SIG-M5 (cell line): ENCODE measurements at places on chromosomes 11 and 22.

- no peak for DNase-seq
Observed at GRCh38 chr11:34213366-34213765, 107.9 kb downstream of the NAT10 start.

DNA sequence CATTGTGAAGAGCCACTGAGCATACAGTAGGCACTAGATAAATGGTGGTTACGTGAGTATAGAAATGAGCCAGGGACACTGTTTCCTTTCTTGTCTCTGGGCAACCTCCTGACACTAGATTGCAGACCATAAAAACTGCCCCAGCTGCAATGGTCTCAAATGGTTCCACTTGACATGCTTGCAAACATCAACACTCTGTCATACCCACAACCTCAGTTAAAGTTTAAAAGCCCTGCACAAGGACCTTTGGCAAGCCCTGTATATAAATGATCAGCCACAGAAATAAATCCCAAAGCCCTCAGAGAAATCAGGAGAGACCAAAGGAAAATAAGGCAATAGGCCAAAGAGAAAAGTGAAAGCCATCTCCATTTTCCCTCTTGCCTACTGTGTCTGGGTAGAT, 20.7 kb downstream of the PLEKHA7 start:
- no peak for DNase-seq

GRCh38 chr22:26708256-26709009, 51.0 kb downstream of the MIAT start:
- DNase-seq: no peak

DNA sequence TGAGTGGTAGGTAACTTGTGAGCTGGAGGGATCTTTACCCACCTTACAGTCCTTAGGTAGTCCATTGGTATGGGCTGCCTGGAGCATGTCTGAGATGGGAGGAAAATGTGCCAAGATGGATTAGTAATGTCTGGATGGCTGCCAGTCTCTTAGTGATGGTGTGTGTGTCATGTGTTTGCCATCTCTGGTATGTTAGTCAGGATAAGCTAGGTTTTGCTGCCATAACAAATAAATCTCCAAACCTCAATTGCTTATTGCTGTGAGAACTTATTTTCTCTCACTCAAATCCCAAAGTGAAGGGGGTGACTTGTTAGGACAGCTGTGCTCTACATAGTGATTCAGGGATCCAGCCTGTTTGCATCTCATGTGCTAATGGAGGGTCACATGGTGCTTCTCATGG, 40.9 kb upstream of the MYEOV start:
- DNase-seq: no peak

DNA sequence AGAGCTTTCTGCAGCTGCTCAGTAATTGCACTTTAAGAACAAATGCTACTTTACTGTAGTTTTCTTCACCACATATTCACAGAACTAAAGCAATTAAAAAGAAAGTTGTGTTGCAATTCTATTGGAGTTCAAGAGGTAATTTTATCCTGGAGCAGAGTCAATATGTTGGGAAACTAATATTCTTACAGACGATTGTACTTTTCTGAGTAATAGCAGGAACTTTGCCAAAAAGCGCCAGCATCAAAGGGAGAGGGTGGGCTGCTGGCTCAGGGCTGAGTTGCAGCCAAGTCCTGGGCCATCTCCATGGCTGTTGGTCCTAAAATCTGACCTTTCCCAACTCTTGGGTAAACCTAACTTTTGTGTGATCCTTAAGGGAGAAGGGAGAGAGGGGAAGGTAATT, 73.6 kb upstream of the MYO18B start:
- DNase-seq: no peak

- DNase-seq: no peak
Observed at GRCh38 chr11:2947744-2948143, 18.5 kb upstream of the PHLDA2 start.

- no peak for DNase-seq
Observed at GRCh38 chr11:95149651-95150364, 60.2 kb downstream of the ENDOD1 start.

- no peak for DNase-seq
Observed at GRCh38 chr11:29432719-29433325, 584.0 kb downstream of the KCNA4 start.

GRCh38 chr11:96264364-96264763, 78.6 kb downstream of the MAML2 start:
- no peak for DNase-seq

DNA sequence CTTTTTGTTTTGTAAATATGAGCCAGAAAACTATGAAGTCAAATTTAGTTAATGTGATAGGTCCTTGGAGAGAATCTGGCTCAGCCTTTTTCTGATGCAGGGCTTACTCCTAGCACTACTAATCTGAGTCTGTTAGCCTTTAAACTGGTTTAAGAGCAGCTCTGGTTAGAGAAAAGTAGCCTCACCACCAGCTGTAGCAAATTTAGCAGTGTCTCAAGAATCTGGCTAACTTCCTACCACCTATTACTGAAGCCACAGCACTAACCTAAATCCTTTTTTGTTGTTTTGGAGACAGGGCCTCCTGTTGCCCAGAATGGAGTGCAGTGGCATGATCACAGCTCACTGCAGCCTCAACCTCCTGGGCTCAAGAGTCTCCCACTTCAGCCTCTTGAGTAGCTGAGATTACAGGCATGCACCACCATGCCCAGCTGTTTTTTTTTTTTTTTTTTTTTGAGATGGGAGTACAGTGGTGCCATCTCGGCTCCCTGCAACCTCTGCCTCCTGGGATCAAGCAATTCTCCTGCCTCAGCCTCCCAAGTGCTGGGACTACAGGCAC, 13.9 kb downstream of the RBM4B start:
- no peak for DNase-seq

DNA sequence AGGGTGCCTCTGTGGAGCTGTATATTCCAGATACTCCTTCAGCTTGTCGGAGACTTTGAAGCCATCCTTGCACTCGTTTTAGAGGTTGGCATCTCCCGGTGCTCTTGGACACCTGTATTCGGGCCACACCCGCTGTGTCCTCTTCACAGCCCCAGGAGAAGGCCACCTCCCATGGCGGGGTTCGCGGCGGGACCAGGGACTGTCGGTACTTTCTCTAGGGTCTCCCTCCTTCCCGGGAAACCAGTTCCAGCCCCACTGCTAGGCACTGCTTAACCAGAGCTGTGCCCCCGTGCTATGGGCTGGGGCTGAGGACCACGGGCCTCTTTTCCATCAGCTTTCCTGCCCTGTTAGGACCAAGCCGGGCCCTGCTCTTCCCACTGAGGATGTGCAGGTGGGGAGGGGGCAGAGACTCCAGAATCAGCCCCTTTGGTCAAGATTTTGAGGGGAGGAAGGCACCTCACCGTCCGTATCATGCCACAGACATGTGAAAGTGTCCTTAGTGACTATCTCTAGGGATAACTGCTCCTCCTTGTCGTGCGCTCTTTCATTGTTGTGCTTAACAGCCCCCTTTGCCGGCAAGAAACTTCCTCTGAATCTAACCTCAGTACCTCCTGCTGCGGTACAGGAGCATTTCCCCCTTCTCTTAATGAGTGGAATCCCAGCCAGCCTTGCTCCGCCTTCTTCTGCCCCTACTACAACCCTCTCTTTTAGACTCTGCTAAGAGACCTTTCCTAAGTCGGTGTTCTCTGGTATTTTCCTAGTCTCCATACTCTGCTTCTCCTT, 1.2 kb upstream of the B3GAT1 start:
- DNase-seq: no peak

DNA sequence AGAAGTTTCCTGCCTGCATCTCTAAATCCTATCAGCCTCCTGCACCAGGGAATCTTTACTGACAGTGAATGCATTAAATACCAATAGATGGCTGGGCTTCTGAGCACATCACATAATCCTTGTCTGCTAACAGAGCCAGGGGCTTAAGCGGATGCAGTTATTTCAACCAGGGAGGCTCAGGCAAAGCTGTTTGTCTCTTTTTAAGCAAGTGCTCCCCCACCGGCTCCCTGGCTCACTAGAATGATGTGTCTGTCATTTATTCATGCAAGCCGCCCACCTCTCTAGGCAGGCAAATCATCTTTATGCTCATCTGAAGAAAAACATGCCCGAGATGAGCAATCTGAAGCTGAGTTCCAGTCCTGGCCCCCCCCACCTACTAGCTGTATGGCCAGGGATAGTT, 182.3 kb downstream of the TENM4 start:
- DNase-seq: no peak

DNA sequence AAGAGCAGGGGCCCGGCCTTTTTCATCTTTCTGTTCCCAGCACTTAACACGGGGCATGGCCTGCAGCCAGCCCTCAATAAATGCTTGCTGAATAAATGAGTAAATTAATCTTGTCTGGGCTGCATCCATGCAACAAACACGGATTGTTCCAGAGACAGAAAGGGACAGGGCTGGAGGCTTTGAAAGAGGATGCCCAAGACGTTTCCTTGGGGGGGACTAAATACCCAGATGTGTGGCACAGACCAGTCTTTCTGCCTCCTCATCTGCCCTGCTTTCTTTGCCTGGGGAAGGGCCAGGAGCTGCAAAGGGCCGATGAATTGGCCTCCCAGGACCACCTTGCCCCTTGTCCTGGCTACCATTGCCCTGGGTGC, 40.4 kb downstream of the SHISAL1 start:
- no peak for DNase-seq

- DNase-seq: no peak
Observed at GRCh38 chr11:95991545-95991944, 67.6 kb upstream of the MTMR2 start.
